Kidney (tissue), 22 donors: ENCODE measurements at places on chromosomes 6 and 20. TPM values are rescaled to one million over a fixed set of nuclear protein-coding genes. Genes with fewer than 3 reads are reported as not detected.

RBPJL gene
- total RNA-seq, result not detected

MAS1 gene
- not detected for total RNA-seq

RUNX2 gene
- total RNA-seq, result 4.7 TPM

COL10A1 gene
- total RNA-seq, result 0.50 TPM

GRCh38 chr6:6412700-6413099 is 92.2 kb upstream of the F13A1 start:
- no peak overlapping the region for H3K27ac ChIP-seq
- no peak overlapping the region for H3K4me3 ChIP-seq
- H3K36me3 ChIP-seq, result no peaks in the 10 kb centered on the region
- DNase-seq, result peak; percentile 87
- no peaks in the 10 kb centered on the region for H3K27me3 ChIP-seq

GRCh38 chr6:25579391-25579883 is 72.6 kb upstream of the SCGN start:
- no peaks in the 10 kb centered on the region for H3K27me3 ChIP-seq
- no peaks in the 10 kb centered on the region for H3K36me3 ChIP-seq
- peak overlapping the region; percentile 73 for H3K27ac ChIP-seq
- no peak overlapping the region for H3K4me3 ChIP-seq
- DNase-seq, result peak; percentile 61
- no peaks in the 10 kb centered on the region for H3K4me1 ChIP-seq

DNA sequence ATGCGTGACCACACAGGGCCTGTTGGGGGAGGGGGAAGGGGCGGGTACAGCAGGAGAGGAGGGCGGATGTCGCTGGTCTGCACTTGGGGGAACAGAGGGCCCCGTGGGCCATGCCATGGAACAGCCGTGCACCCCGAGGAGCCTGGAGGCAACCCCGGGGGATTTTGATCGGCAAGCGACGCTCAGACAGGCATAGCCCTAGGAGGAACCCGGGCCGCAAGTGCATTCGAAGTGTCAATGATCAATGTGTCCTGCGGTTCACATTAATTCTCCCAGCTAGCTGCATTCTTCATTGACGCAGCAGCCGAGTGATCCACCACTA is 772.8 kb upstream of the DEFB115 start:
- no peak overlapping the region for H3K4me3 ChIP-seq
- no peaks in the 10 kb centered on the region for H3K36me3 ChIP-seq
- no peak overlapping the region for H3K27ac ChIP-seq
- no peaks in the 10 kb centered on the region for H3K4me1 ChIP-seq

GRCh38 chr6:64750910-64751309 is 956.1 kb downstream of the EYS start:
- H3K36me3 ChIP-seq, result no peaks in the 10 kb centered on the region
- DNase-seq, result no peak
- H3K4me1 ChIP-seq, result no peaks in the 10 kb centered on the region
- no peak overlapping the region for H3K27ac ChIP-seq
- no peaks in the 10 kb centered on the region for H3K27me3 ChIP-seq

DNA sequence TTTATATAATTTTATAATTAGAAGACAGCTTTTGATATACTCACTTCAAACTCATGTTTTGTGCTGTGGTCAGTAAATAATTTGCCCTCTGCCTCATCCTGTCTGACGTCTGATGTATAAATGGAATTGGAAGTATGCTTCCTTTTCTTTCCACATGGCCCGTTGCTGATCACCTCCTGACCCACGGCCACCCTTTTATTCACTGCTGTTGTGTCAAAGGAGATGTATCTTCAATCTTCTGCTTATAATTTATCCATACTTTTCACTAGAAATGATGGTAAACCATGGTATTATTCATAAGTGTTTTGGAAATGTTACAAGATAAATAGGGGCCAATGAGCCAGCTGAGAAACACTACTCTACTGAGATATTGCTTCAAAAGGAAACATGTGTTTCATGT is 841.8 kb downstream of the PHF3 start:
- no peak for DNase-seq
- no peaks in the 10 kb centered on the region for H3K27me3 ChIP-seq
- no peak overlapping the region for H3K4me3 ChIP-seq
- no peaks in the 10 kb centered on the region for H3K4me1 ChIP-seq
- no peak overlapping the region for H3K27ac ChIP-seq

BPIFB4 gene
- not detected for total RNA-seq

DNA sequence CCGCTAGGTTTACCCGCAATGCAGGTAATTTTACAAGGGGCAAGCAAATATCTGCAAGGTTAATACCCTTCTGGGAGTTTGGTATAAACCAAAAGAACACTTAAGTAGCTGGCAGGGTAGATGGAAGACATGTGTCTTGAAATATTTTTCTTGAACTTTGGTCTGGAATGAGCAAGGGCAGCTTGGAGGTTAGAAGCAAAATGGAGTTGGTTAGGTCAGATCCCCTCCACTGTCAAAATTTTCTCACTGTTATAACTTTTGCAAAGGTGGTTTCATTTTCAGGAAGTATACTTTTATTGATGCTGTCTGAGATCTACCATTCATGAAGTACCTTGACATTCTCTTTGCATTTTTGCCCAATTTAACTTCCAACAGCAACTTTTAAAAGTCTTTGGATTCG is 13.3 kb upstream of the KIAA1586 start:
- H3K36me3 ChIP-seq, result no peaks in the 10 kb centered on the region
- no peaks in the 10 kb centered on the region for H3K27me3 ChIP-seq
- no peak for DNase-seq
- H3K4me3 ChIP-seq, result no peak overlapping the region
